ENCODE measurements at places on chromosomes 4 and X. TPM values are rescaled to one million over a fixed set of nuclear protein-coding genes. Genes with fewer than 3 reads are reported as not detected.

The TMPRSS11B gene
- not detected for polyA plus RNA-seq

DNA sequence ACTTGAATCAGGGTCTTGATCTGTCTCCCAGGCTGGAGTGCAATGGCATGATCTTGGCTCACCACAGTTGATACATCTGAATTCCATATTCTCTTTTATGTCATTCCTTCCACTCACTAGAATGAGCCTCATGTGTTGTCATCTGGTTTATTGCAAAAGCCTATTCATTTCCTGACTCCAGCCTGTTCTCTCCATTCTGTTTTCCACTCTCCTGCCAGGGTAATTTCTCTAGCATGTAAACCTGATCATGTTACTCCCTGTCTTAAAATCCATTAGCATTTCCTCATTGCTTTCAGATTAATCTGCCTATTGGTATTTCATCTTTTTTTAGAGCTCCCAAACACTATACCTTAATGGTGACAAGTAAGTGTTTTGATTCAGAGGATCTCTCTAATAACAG is 4.3 kb upstream of the DDX60L start:
- no peak for DNase-seq

DNA sequence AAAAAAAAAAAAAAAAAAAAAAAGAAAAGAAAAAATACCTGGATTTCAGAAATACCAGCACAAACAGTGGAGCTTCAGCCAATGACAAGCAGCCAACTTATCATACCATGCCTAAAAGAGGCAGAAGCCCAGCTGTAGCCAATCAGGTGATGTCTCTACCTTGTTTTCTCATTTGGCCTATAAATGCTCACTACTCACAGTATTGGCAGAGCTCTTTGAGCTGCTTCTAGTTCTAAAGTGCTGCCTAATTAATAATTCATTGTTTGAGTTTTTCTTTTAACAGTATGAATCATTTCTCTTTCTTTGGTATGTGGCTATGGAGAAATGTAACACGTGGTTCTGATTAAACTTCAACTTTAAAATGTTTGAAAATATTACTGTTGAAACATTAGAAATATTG is 188.8 kb upstream of the TECRL start:
- no peak for DNase-seq

The RXFP1 gene
- polyA plus RNA-seq: 0.18 TPM

DNA sequence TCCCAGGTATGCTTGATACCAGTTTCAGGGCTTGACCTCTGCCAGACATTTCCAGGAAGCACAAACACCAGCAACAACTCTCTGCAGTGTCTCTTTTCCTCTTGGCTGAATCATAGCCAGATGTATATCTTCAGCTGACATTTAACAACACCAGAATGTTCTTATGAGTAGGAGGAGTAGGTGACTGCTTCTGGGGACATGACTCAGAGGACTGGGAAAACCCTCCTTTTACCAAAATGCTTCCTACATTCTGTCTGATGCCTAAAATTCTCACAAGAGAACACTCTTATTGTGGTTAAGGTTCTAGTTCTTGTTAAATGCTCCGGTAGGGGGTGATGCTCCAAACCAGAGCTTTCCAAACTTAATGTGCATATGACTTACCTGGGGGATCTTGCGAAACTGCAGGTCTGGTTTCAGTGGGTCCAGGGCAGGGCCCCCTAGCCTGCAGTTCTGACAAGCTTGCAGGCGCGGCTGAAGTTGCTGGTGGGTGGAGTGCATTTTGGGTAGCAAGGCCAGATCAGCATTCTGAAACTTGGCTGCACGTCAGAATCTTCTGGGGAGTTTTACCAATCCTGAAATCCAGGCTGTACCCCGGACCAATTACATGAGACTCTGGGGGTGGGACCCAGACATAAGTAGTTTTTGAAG is 329.3 kb upstream of the RPS6KA3 start:
- no peak for DNase-seq

The MAGEC2 gene
- not detected for polyA plus RNA-seq

DNA sequence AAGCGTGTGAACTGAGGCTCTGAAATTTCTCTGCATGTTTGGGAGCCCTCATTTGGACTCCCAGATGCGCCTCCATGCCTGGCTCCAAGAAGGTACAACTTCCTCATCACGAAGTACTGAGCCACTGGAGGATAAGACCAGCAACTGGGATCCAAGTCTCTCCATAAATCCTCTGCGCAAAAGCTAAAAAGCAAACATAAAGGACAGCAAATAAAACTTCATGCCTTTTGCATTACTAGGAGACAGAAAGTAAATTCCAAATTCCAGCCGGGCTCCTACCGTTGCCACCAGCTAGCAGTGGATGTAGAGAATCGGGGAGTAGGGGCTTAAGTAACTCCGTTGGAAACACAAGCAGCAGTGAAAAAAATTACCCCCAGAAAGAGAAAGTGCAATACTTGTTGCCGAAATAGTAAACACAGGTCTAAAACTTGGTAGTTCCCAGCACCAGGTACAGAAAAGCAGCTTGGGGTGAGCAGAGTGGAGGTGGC is 477.1 kb upstream of the TENM3 start:
- no peak for DNase-seq

GRCh38 chr4:6177587-6178197 is 22.7 kb downstream of the JAKMIP1 start:
- no peak for DNase-seq

DNA sequence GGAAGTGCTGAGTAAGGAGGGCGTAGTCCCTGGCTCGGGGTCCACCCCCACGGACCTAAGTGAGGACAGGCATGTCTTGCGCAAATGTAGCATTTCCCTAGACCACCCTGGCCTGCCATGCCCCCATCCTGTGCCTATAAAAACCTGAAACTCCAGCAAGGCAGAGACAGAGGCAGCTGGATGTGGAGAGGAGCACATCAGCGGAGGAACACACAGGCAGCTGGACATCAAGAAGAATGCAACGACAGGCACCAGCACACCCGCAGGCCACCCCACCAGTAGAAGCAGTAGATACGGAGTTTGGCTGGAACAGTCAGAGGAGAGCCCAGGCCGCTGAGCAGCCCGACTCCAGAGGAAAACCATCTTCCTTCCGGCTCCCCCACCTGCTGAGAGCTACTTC is 345.9 kb downstream of the FSTL5 start:
- no peak for DNase-seq
